ENCODE measurements at places on chromosomes 6 and 20.

GRCh38 chr6:90795078-90795477, 208.2 kb upstream of the MAP3K7 start:
- no peak for DNase-seq

DNA sequence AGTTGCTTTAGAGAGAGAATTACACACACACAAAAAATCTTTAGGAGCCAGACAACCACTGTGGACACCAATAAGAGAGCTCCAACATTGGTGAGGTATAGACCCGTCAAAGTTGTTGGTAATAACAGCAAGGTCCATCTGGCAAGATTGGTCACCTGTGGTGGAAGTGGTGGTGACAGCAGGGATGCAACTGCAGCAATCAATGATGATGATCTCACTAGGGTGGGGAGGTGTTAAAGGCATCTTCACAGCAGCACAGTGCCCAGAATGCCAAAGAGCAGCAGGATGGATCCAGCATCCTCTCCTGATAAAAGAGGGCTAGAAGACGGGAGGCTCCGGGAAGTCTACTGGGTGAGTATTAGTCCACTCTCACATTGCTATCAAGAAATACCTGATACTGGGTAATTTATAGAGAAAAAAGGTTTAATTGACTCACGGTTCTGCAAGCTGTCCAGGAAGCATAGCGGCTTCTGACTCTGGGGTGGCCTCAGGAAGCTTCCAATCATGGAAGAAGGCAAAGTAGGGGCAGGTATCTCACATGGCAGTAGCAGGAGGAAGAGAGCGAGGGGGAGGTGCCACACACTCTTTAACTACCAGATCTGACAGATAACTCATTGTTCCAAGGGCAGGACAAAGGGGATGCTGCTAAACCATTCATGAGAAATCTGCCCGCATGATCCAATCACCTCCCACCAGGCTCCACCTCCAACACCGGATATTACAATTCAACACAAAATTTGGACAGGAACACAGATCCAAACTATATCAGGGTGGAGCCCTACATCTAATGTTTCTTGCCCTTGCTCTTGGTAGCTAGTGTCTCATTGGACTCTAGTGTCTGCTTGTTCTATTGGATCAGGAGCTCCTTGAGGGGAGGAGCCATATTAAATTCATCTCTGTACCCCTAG, 48.9 kb downstream of the KLHL31 start:
- DNase-seq = no peak

DNA sequence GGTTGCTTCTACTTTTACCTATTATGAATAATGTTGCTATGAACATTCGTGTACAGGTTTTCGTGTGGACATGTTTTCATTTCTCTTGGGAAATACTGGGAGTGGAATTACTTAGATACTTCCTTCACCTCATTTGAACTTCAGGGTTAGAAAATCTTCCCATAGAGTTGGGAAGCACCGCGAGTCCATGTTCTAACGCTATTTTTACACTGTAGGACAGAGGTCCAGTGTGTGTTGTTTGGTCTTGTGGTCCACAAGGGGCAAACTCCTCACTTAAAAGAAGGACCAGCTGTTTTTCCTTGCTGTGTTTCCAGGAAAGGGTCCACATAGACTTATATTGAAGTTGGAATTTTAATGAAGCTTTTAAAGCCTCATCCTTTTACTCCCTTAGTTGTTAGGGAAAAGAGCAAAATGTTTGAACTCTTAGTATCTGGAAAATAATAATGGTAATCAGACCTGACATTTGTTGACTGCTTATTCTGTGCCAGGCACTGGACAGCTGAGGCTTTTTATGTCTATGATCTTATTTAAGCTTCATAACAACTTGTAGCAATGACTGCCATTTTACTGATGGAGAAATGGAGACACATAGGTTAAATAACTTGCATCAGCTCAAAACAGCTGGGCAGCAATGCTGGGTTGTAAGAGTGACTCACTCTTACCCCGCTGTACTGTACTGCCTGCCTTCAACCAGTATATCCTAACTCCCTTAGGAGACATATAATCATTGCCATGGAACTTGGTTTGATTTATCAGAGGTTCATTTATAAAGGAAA, 52.0 kb downstream of the CDC5L start:
- no peak for DNase-seq

DNA sequence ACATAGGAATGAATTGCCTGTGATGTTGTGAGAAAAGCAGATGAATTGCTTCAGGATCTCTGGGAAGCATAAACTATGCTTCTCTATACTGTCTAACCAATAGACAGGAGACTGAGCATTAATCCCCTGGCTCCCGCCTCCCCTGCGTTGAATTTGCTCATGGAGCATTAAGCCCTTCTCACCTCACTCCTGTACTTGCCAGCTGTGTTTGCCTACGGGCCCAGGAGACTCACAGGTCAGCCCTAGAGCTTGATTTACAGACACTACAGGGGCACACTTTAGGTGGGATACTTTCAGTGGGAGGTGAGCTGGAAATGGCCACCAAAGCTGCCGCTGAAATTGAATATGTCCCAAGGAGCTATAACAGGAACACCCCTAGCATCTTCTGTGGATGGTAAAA, 418.7 kb downstream of the CBLN4 start:
- DNase-seq = no peak

- DNase-seq = no peak
These were observed 68.2 kb downstream of the FAM120B start for GRCh38 chr6:170374571-170375444.

- DNase-seq = no peak
These were observed 20.8 kb downstream of the LAMA2 start for GRCh38 chr6:128903715-128904114.

- no peak for DNase-seq
These were observed 15.7 kb upstream of the CDKN1A start for GRCh38 chr6:36662827-36663256.

DNA sequence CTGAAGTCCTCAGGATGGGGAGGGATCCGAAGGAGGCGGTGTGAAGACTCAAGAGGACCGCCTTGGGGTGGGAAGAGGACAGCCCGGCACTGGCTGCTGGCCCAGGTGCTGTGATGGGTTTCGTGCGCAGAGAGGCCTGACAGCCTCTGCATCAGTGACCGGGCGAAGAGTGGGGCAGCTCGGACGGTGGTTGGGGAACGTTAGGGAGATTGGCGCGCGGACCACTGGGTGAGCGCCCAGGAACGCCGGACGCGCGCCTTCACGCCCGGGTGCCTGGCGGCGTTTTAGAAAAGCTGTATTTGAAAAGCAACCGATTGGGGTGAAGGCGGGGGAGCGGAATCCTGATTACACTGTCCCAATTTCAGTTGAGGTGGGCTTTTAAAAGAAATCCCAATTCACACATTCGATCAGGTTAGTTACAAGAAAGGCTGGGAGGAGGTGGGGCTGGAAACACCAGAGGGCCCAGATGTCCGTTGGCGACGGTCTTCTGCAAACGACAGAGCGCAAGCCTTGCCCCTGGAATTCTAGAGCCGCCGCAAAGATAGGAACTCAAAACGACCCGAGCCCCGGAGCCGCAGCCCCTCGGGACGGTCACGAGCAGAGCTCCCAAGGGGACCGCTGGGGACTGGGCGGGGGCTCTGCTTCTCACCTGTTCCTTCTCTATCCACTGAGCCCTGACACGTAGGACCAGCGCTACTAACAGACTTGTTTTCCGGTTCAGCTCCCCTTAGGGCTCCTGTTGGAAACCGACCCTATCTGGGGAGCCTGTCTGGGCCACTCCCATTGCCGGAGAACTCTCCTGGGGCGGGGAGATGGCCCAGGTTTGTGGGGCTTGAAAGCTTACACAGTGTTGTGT, 8.5 kb upstream of the TRIM40 start:
- no peak for DNase-seq

- DNase-seq = no peak
These were observed 845 bp downstream of the ZMYND8 start for GRCh38 chr20:47355489-47356219.

- DNase-seq = no peak
These were observed 109.1 kb downstream of the TSHZ2 start for GRCh38 chr20:53080969-53081871.

DNA sequence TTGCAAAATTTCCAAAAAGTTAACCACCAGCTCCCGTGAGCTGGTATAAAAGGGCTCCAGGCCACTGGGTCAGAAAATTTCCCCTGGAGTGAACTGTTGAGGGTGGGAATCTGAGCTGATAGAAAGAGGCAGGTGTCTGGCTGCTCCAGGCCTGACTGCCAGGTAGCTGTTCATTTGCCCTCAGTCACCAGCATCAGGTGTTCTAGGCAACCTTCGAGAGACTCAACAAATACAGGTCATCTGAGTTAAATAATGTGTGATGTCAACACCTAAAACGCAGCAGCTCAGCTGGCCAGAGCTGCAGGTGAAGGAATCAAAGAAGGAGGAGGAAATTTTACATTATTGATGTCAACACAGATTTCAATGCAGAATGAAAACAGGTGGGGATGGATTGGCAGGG, 46.7 kb downstream of the KCNK5 start:
- DNase-seq = no peak

- DNase-seq = no peak
These were observed 149.1 kb upstream of the AGPAT4 start for GRCh38 chr6:161422710-161423680.

- DNase-seq = no peak
These were observed 22.6 kb downstream of the RNF217 start for GRCh38 chr6:124984668-124985338.

- DNase-seq = no peak
These were observed 66.1 kb downstream of the SMLR1 start for GRCh38 chr6:130893277-130893676.

DNA sequence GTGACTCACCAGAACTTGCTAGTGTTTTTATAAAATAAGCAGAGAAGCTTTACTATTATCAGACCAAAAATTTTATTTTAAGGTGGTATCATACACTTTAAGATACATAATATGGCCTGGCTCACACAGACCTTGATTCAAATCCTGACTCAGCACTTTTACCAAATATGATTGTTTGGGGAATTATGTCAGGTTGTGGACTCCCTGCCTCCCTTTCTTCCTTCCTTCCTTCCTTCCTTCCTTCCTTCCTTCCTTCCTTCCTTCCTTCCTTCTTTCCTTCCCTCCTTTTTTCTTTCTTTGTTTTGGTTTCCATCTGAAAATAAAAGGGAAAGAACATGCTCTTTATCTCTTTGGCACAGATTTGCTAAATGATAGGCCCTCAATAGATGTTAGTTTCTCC, 186.0 kb upstream of the MMS22L start:
- DNase-seq = no peak

DNA sequence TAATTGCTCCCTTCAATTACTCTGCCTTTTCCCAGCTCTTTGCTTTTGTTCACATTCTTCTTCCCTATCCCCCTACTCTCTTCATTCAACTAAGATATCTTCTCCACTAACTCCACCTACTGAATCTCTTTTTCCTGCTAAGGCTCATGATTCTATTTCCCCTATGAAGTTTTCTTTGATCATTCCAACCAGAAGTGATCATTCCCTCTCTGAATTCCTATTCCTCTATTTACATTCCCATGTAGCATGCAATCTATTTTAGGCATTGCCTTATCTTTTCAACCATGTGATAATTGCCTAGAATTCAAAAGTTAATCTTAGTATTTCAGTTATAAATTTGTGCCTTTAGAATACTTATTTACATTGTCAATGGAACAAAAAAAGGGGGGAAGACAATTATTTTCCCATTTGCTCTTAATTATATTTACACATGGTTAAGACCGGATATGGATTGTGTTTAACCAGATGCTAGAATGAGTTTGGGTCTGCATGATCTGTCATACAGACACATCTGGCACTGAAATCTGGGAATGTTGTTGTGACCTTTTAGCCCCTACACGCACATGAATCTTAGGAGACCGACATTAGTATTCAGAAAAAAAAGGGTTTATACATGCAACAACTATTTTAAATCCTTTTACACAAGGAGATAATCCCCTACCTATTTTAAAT, 20.8 kb downstream of the MOXD1 start:
- DNase-seq = no peak

GRCh38 chr20:62831361-62831788, 14.5 kb downstream of the COL9A3 start:
- no peak for DNase-seq

DNA sequence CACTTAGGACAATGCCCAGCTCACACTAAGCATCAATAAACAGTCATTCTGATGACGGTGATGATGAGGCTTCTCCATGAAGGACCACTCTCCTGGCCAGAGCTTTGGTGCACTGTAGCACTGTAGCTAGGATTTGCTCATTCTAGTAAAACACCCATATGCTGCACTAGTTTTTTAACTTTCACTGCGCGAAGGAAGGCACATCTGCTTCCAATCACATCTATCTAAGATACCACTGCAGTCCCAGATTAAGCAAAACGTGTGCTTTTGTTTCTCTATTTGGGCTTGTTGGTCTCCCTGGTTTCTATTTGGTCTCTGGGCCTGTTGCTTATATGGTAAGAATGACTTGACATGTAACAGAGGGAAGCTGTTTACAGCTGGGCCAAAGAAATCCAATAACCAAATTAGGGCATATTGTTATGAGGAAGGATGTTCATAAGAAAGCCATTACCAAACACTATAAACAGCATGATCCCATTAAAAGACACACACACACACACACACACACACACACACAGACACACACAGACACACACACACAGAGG, 62.4 kb downstream of the FAM229B start:
- DNase-seq = no peak

DNA sequence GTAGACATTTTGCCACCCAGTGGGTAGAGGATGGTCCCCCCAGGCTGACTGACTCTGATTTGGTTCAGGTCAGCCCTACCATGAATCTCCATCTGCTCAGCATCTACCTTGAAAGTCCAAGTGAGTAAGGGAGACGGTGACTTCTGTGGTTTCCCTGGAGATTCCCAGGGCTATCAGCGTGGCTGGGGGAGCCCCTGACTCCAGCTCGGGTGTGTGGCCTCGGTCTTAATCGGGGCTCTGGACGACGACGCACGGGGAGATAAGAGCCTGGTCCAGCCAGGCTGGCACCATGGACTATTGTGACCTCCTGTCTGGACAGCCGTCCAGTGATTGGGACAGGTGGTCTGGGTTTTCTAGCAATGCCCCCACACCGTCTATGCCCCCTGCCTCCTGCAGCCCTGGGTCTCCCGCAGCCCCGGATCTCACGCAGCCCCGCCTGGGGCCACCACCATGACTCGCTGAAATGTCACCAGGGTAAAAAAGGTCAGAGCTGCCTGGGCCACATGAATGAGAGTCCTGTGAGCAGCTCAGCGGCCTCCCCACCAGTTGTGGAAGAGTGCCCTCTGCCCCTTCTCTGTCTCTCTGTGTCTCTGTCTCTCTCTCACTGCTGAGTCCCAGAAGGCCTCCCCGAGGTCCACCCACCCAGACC, 47.1 kb upstream of the GATA5 start:
- DNase-seq = no peak

GRCh38 chr6:145423936-145424335, 311.4 kb downstream of the EPM2A start:
- no peak for DNase-seq

Data from NCI-H446 treated with DMSO at 0.1 percent for 48 hours (cell line).